PC-3 (cell line): ENCODE measurements at places on chromosomes 3 and 15. TPM values are rescaled to one million over a fixed set of nuclear protein-coding genes. Genes with fewer than 3 reads are reported as not detected.

ADAMTSL3 gene
- 7.9 and 10.9 TPM in 2 replicates for total RNA-seq

HTR3E gene
- not detected in 2 replicates for total RNA-seq

ITGB5 gene
- 67.2 and 89.4 TPM in 2 replicates for total RNA-seq

CHDH gene
- 3.2 and 5.1 TPM in 2 replicates for total RNA-seq

GTF2A2 gene
- total RNA-seq: 53.8 and 83.9 TPM in 2 replicates

ACAA1 gene
- total RNA-seq: 76.4 and 94.5 TPM in 2 replicates

OSBPL10 gene
- 34.6 and 48.0 TPM in 2 replicates for total RNA-seq

TMEM40 gene
- total RNA-seq: 7.5 and 10.4 TPM in 2 replicates

TMEM207 gene
- total RNA-seq: not detected in 2 replicates

UBR1 gene
- 18.3 and 22.6 TPM in 2 replicates for total RNA-seq

PARP3 gene
- total RNA-seq: 19.3 and 30.5 TPM in 2 replicates

LRRC57 gene
- 9.1 and 19.0 TPM in 2 replicates for total RNA-seq

ILDR1 gene
- 4.8 and 5.6 TPM in 2 replicates for total RNA-seq

HYKK gene
- total RNA-seq: 2.9 and 7.3 TPM in 2 replicates

FBXW12 gene
- total RNA-seq: not detected in 2 replicates

NSMCE3 gene
- total RNA-seq: 7.0 and 8.0 TPM in 2 replicates

SLC24A1 gene
- total RNA-seq: 3.0 and 3.3 TPM in 2 replicates

MKRN2OS gene
- 6.6 and 7.9 TPM in 2 replicates for total RNA-seq

ALDH1A3 gene
- total RNA-seq: 5,398 and 6,043 TPM in 2 replicates

EPB42 gene
- not detected in 2 replicates for total RNA-seq

MME gene
- total RNA-seq: 1.2 and 3.1 TPM in 2 replicates

ATP13A4 gene
- not detected in 2 replicates for total RNA-seq

ALPK3 gene
- 2.4 and 6.9 TPM in 2 replicates for total RNA-seq

MB21D2 gene
- total RNA-seq: 22.5 and 26.0 TPM in 2 replicates

CCK gene
- 0.46 TPM in 1 of 2 replicates, not detected in the other for total RNA-seq

NAALADL2 gene
- 1.7 and 1.9 TPM in 2 replicates for total RNA-seq

ZSCAN2 gene
- total RNA-seq: 15.0 and 18.3 TPM in 2 replicates

RAB6B gene
- total RNA-seq: 0.22 and 0.75 TPM in 2 replicates

RBPMS2 gene
- not detected in 2 replicates for total RNA-seq

SNAP23 gene
- 40.2 and 45.1 TPM in 2 replicates for total RNA-seq

AAGAB gene
- total RNA-seq: 25.7 and 30.5 TPM in 2 replicates

TEX55 gene
- total RNA-seq: 0.33 TPM in 1 of 2 replicates, not detected in the other

NDN gene
- not detected in 2 replicates for total RNA-seq

DNAJB11 gene
- 117 and 120 TPM in 2 replicates for total RNA-seq

ADGRG7 gene
- total RNA-seq: not detected in 2 replicates

BHLHE40 gene
- 255 and 256 TPM in 2 replicates for total RNA-seq

CXCR6 gene
- not detected in 2 replicates for total RNA-seq

MUC4 gene
- not detected in 2 replicates for total RNA-seq

HESX1 gene
- 3.9 TPM in 1 of 2 replicates, not detected in the other for total RNA-seq
